Amniotic stem cell (primary cell): ENCODE measurements at places on chromosomes 2 and 18.

- DNase-seq = no peak
Observed at GRCh38 chr18:56501896-56502295, 136.5 kb downstream of the TXNL1 start.

- DNase-seq = no peak
Observed at GRCh38 chr2:236657801-236658200, 88.2 kb downstream of the ACKR3 start.

DNA sequence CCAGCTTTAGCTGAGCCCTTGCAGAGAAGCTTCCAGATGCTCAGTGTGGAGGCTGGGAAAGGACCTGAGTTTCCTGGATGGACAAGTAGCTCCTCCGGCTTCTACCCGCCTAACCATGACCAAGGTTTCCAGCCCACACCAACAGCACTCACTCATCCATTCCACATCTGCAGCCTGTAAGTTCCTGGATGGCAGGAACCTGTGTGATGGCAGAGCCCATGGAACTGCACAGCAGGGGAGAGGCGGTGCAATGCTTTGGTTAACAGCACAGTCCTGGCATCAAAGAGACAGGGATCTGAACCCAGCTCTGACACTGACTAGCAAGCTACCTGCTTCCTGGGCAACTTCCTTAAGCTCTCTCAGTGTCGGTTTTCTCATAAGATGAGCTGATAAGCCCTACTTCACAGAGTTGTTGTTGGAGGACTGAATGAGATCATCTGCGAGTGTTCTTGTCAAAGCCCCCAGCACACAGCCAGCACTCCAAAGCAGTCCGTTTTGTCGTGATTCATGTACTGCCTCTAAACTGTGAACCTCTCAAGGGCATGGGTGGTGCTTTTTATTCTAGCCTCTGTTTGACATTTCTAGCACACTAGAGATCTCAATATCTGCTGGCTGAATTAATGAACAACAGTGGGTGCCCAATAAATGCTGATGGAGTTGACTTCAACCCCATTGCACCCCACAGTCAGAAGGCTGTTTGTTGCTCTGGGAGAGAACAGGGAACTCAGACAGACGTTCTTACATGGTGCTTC is 41.6 kb upstream of the OTOF start:
- no peak for DNase-seq

DNA sequence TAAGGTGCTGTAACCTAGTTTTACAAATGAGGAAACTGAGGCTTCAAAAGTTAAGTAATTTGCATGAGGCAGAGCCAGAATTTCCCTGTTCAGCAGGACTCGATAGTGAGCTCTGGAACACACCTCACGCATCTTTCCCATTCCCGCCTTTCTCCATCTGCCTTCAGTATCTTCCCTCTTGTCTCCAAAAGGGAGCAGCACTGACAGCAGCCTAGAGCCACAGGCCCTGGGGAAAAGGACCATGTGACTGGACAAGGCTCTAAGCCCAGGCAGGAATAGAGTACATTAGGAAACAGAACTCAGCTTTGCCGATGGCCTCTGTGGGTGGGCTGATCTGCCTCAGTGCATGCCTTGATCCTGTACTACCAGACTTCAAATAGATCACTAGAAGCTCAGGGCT is 21.5 kb downstream of the GPR155 start:
- DNase-seq = no peak

GRCh38 chr2:175275539-175275938 is 94.0 kb upstream of the ATP5MC3 start:
- DNase-seq = no peak

DNA sequence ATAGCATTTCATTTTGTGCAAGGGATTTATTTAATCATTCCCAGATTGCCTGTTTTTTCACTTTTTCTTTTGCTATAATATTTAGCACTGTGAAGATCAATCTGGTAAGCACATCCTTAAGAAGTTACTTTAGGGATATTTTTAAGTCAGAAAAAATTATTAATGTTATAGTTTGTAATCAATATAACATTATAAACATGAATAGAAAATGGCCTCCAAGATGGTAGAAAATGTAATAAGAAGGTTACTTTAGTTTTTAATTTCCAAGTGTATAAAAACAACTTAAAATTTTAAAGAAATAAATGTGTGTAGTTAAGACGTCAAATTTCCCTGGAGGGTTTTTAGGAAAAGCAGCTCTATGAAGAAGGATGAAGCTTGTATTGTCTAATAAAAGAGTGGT is 81.9 kb upstream of the SERPINE2 start:
- no peak for DNase-seq

- no peak for DNase-seq
Observed at GRCh38 chr2:67272195-67272594, 124.9 kb upstream of the ETAA1 start.

DNA sequence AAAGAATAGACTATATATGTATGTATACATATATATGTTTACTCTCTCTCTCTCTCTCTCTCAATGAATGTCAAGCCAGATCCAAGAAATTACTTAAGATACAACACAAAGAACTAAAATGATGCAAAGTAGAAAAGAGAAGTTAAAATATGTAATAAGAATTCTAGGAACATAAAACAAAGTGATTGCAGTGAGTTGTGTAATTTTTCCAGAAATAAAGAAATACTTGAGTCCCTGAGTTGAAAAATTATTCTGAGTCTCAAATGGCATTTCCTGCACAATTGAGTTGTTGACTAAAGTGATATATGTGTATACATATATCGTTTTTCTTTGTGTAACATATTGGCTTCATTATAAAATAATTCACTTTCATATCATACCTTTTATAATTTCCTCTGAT is 262.4 kb downstream of the INSIG2 start:
- no peak for DNase-seq

GRCh38 chr18:38116716-38117115 is 551.1 kb upstream of the CELF4 start:
- no peak for DNase-seq

- no peak for DNase-seq
Observed at GRCh38 chr18:24989760-24990593, 362.0 kb downstream of the ZNF521 start.

DNA sequence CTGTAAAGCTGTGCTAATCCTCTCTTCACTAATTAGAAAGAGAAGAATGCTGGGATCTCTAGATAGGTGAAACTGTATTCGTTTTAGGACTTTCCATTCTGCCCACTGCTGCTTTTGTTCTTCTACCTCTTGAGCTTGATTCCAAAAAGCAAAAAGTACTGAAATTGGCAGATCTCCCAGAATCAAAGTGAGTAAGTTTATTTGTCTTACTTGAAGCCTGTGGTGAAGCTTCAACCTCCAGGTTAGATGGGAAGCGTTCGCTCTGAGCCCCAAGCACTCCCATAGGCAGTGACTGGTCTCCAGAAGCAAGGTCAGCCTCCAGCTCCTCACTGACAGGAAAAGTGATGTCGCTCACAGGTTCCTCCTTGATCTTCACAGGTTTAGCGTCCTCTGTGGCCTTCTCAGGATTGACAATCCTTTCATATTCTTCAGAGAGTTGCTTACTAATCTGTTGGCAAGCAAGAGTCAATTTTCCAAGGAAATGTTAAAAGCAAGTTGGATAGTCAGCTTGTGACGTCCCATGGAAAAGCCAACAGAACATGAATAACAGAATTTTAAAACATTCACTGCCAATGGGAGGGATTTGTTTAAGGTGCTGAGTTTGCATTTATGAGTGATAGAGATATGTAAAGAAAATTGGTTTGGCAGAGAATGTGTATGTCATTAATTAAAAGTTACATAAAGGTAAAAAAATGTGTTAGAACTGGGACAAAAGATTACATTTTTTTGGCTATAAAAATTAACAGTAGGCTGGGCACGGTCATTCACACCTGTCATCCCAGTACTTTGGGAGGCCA is 8.1 kb downstream of the SUPT7L start:
- DNase-seq = no peak

- DNase-seq = no peak
Observed at GRCh38 chr18:27478459-27478858, 293.4 kb upstream of the CHST9 start.

DNA sequence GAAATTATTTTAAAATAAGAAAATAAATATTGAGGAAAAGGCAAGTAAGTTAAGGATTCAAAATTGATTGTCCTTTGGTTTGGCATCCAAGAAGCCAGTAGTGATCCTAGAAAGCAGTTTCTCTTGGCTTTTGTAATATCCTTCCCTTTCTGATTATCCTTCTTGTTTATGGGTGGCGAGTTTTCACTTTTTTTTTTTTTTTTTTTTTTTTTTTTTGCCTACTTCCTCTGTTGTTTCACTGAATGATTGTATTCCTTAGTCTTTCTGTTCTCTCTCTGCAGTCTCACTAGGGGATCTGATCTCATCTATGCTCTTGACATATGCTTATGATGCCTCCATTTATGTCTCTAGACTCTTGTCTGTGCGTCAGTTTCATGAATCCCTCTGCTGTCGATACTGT is 4.2 kb downstream of the NAPG start:
- no peak for DNase-seq
